Skin of body (tissue), 3 donors: ENCODE measurements at places on chromosomes 7 and 10. TPM values are rescaled to one million over a fixed set of nuclear protein-coding genes. Genes with fewer than 3 reads are reported as not detected.

The FGFR2 gene
- 141 TPM for total RNA-seq

The STRA8 gene
- not detected for total RNA-seq

The C10orf67 gene
- total RNA-seq: 0.30 TPM

- DNase-seq: no peak
These were observed 80.2 kb downstream of the HIF1AN start for GRCh38 chr10:100615908-100616307.
